ENCODE measurements at places on chromosomes 6 and 20. TPM values are rescaled to one million over a fixed set of nuclear protein-coding genes. Genes with fewer than 3 reads are reported as not detected.

Gene HCRTR2
- not detected for total RNA-seq

Gene CABLES2
- 5.5 TPM for total RNA-seq

Gene CST5
- not detected for total RNA-seq

Gene MYLK4
- 0.10 TPM for total RNA-seq

Gene DDX43
- not detected for total RNA-seq

Gene ARG1
- total RNA-seq: not detected

Gene MUC21
- total RNA-seq: not detected

Gene ATP9A
- 16.1 TPM for total RNA-seq

Gene HSPA1L
- total RNA-seq: 1.3 TPM

Gene EDN1
- 37.9 TPM for total RNA-seq

Gene RIN2
- 22.7 TPM for total RNA-seq

Gene FILIP1
- 0.32 TPM for total RNA-seq

Gene ATP6V1G2
- total RNA-seq: 0.98 TPM

Gene BMP7
- 0.34 TPM for total RNA-seq

Gene DSP
- 45.9 TPM for total RNA-seq

Gene RAET1L
- total RNA-seq: 0.35 TPM

Gene SLC35D3
- 0.14 TPM for total RNA-seq

Gene MAFB
- total RNA-seq: 0.11 TPM

Gene PMEPA1
- 361 TPM for total RNA-seq

Gene KIF25
- not detected for total RNA-seq

Gene ZC2HC1B
- total RNA-seq: not detected

Gene TAGAP
- not detected for total RNA-seq

Gene RUNX2
- total RNA-seq: 1.2 TPM

Gene NKAIN4
- total RNA-seq: 8.3 TPM

Gene ADTRP
- total RNA-seq: 0.19 TPM

Gene VSX1
- total RNA-seq: 0.79 TPM

Gene CFAP61
- 0.16 TPM for total RNA-seq

Gene DUSP15
- total RNA-seq: 1.4 TPM

Gene HSD17B8
- total RNA-seq: 11.5 TPM

Gene HLA-DOB
- 0.20 TPM for total RNA-seq

Gene CAGE1
- not detected for total RNA-seq

Gene RIPOR2
- 0.46 TPM for total RNA-seq

Gene HDGFL1
- not detected for total RNA-seq

Gene COL9A1
- not detected for total RNA-seq

Gene GGTLC1
- not detected for total RNA-seq

Gene NNAT
- not detected for total RNA-seq
